ENCODE measurements at places on chromosomes 6 and 20.
A peak's percentile ranks its signal among the peaks of the same experiment; 100 is the strongest.

- no peak for DNase-seq
Observed at GRCh38 chr6:15132854-15133670, 112.8 kb upstream of the JARID2 start.

DNA sequence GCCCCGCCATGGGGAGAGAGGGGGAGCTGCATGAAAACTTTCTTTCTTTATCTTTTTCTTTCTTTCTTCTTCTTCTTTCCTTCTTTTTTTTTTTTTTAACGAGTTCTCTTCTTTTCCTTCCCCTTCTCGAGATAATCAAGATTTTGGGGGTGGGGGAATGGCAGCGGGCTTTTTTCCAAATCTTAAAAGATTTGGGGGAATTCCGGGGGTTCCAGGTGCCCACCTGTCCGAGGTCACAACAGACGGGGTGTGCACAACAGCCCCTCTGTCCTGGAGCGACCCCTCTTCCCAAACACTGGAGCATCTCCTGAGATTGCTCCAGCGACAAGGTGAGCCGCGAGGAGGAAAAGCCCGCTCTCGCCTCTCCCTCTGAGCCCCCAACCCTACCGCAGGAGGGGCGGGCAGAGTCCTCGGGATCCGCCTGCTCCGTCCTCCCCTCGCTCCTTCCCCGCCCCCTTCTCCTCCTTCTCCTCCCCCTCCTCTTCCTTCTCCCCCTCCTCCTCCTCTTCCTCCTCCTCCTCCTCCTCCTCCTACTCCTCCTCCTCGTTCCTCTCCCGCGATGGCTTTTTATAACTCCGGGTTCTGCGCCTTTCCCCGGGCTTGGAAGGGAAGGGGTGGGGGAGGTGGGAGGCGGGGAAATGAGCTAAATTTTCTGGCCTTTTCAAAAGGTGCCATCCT lies 689 bp upstream of the KCNB1 start:
- no peak for DNase-seq

GRCh38 chr6:137218473-137218916 lies 690 bp downstream of the IFNGR1 start:
- DNase-seq, result peak; percentile 48

GRCh38 chr6:24127316-24127715 lies 1.3 kb downstream of the NRSN1 start:
- no peak for DNase-seq

GRCh38 chr6:154733183-154733625 lies at the start of gene SCAF8:
Gene SCAF8, plus strand, starts transcription at chr6:154733416. Its CDS starts 485 bp downstream, at chr6:154733901.
- DNase-seq, result peak; percentile 86

DNA sequence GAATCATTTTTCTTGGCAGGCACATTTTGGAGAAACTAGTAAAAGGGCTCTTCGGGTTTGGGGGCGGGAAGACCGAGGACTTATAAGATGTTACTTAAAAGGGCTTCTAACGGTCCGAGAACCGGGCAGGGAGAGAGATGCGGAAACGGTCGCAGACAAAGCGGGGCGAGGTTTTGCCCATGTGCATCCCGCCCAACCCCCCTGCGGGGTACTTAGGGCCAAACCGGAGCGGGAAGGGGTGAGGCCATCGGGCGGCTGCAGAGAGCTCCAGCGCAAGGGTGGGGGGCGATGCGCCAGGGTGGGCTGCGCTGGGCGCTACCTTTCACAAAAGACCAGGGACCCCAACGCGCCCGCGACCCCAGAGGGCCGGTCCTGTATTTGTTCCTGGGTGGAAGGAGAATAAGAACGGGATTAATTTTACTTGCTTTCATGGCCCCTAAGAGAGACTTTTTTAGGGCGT lies 616 bp downstream of the TUBB start:
- peak; percentile 64 for DNase-seq

DNA sequence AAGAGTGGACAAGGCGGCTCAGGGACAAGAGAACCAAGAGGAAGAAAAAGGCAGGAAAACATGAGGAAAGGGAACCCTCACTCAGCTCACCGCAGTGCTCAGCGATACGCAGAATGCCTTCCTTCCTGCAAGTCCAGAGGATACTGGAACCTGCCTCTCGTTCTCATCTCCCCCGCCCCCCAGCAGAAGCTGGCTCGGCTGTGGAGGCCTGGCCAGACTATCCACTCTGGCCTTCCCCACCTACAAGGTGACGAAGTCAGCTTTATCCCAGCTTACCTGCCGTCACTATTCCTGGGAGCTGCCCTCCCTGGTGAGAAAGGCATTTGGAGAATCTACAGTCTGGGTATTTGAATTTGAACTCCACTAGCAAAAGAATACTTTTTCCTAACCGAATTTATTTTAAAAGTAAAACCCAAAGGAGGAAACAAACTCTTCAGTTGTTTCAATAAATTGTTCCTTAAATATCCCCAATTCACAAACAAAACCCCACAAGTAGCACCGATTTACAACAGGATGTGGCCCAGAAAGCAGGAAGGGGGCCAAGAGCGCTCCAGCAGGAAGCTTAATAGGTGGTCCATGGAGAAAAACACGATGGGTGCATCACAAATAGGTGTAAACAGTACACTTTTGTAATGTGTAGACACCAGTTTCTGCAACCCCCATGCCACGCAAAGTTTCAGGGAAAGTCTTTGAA lies 2.1 kb upstream of the DIDO1 start:
- no peak for DNase-seq

DNA sequence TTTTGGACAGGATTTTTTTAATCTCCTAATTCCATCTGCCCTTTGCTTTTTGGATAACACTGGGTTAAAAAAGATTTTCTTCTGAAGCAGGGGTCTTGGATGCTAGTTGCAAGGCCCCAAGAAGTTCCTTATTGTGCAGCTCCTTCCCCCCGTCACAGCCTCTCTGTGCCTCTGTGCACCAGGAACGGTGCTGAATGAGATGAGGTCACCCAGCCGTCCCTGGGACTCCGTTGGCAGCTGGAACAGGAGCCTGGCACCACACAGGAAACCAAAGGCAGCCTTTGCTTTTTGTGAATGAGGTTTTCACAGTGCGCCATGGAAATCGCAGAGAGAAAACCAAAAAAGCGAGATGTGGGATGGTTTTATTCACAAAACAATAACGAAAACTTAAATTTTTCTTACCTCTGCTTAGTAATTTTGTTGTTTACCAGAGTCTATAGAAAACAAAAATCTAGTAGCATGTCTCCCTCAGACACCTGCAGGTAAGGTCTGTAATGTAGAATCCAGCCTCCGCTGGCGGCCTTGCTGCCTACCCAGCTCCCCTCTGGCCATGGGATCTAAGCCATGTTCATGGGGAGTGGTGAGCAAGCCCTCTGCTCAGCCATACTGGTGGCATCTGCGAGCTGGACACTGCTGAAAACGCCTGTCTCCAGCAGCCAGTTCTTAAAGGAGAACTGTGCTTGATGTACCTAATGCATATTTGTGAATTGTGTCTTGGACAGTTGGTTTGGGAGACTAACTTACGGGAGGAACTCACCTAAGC lies 40.4 kb upstream of the SYNJ2 start:
- no peak for DNase-seq

- no peak for DNase-seq
Observed at GRCh38 chr6:123215211-123215610, 219.2 kb downstream of the CLVS2 start.

GRCh38 chr6:40556023-40556422 lies 31.1 kb downstream of the LRFN2 start:
- no peak for DNase-seq

All from germinal center (tissue), 1 donor.